ENCODE measurements at places on chromosomes 5 and 9. TPM values are rescaled to one million over a fixed set of nuclear protein-coding genes. Genes with fewer than 3 reads are reported as not detected.
A peak's percentile ranks its signal among the peaks of the same experiment; 100 is the strongest.

SPINK13 gene
- total RNA-seq = not detected

F2R gene
- 221 TPM for total RNA-seq

EQTN gene
- total RNA-seq = not detected

PCDHB13 gene
- not detected for total RNA-seq

BNIP1 gene
- total RNA-seq = 35.9 TPM

OR1L4 gene
- total RNA-seq = not detected

FOXD4L3 gene
- not detected for total RNA-seq

PDGFRB gene
- total RNA-seq = 21.0 TPM

CCL27 gene
- not detected for total RNA-seq

CCT5 gene
- 956 TPM for total RNA-seq

KCNMB1 gene
- not detected for total RNA-seq

DNA sequence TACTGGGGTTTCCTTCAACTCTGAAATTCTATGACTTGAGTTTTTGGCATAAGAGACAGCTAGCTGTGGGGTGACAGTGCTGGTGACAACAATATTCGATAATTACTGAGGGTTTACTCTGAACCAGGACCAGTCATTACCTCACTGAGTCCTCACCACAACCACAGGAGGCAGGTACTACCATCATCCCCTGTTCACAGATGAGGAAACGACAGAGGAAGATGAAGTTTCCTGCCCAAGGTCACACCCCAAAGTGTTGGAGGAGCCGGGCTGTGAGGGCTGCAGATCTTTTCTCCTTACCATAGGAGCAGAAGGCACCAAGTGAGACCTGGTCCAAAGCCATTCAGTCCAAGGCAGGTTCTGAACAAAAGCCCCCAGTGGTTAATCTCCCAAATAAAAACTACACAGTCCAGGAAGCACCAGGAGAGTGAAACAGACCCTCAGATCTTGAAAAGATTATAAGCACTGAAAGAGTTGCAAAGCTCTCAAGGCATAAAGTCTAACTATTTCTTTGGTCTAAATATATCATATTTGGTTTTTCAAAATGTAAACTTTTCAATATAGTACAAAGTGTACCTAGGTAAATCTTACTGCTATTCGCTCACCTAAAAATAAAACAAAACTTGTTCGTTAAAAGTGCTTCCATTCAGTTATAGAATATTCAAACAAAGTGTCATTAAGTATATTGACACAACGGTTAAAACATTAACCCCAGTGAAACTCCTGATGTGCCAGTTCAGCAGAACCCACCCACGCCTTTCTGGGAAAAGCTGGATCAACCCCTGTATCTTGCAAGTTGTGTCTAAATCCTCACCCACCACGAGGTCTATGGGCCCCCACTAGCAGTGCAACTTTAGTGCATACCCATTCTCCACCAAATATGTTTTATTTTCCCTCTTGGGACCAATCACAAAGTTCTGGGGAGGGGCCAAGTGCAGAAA is 82.6 kb upstream of the EQTN start:
- no peak for DNase-seq

DNA sequence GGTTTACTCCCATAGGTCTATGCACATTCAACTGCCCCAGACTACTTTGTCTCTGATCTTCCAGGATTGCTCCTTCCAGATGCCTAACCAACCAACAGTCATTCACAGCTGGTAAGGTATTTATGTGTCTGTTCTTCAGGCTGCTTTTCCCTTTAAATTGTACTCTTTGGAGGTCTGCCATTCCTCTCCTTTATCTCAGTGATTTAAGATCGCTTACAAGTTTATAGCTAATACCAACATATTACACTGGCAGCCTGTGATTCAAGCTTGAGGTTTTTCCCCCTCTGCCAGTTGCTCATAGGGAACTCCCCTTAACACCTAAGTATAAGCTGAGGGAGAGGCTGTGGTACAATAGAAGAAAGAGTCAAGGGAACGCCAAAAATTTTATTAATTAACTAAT is 711.7 kb upstream of the EDIL3 start:
- DNase-seq = no peak

GRCh38 chr5:125501396-125501795 is 755.0 kb upstream of the ZNF608 start:
- DNase-seq = no peak

DNA sequence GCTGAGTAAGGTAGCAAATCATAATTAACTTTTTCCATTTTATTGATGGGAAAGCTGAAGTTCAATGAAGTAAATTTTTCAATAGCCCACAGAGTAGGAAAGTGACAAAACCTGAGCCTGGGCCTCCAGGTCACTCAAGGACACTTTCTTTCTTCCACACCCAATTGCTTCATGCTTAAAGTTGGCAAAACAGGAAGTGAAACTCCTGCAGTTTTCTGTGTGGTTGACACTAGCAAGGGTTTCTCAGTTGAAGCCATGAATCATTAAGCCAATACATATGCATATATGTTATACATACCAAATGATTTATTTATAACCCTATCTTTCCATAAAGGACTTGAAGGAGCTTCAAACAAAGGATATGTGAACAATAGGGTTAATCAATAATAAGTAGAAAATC is 13.9 kb downstream of the TLR4 start:
- DNase-seq = no peak

GRCh38 chr5:1168796-1169195 is 32.6 kb upstream of the SLC6A19 start:
- no peak for DNase-seq

GRCh38 chr9:77750981-77751340 is 102.8 kb upstream of the GNA14 start:
- no peak for DNase-seq

DNA sequence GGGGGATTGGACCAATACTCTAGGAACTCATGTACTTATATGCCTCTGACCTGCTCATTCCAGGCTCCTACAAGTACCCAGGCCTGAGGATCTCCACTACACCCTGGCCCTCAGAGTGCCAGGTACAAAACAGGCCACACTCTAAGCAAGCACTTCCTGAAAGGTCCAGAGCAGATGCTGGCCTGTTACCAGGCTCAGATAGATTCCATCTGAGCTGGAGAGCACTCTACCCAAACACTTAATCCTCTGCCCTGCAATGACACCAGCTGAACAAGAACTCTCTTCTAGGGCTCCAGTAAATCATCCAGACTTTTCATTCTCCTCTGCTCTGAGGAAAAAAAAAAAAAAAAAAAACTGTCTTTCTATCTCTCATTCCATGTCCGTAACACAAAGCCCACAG is 2.9 kb downstream of the P4HA2 start:
- DNase-seq = no peak

- peak; percentile 56 for DNase-seq
These were observed 46.0 kb downstream of the CRB2 start for GRCh38 chr9:123401879-123402513.

GRCh38 chr9:38713426-38713825 is 6.5 kb downstream of the FAM240B start:
- no peak for DNase-seq

- DNase-seq = peak; percentile 3
These were observed 558.1 kb downstream of the NR2F1-AS1 start for GRCh38 chr5:93022796-93023447.

GRCh38 chr5:14168144-14168792 is 25.1 kb downstream of the TRIO start:
- DNase-seq = no peak

DNA sequence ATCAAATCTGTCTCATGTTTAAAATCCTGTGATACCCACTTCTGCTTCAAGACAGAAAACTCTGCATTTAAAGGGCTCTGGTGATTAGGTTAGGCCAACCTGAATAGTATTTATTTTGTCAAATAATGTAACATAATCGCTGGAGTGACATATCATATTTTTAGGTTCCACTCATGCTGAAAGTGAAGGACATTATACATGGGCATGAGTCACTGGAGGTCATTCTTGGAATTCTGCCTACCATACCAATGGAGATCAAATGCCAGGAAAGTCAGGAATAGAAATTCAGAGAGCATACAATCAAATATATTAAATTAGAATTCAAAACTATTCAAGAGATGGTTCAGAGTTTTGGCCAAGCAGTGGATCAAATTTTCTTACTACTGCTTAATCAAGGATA is 97.1 kb upstream of the PRSS3 start:
- no peak for DNase-seq

DNA sequence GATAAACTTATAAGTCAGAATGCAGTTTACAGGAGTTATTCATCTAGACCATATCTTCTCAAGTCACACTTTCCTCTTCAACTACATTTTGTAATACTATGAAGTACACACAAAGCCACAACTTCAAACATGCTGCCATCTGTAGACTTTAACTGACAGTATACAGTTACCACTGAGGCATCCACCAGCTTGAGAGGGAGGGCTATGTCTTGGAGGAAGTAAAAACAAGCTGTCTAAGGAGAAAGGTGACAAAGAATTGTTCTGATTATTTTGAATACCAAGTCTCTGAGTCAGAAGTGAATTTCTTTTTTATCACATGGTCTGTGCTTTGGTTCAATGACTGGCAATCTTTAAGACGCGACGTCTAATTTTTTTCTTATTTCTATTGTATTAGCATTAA is 97.6 kb upstream of the CDH10 start:
- DNase-seq = no peak

DNA sequence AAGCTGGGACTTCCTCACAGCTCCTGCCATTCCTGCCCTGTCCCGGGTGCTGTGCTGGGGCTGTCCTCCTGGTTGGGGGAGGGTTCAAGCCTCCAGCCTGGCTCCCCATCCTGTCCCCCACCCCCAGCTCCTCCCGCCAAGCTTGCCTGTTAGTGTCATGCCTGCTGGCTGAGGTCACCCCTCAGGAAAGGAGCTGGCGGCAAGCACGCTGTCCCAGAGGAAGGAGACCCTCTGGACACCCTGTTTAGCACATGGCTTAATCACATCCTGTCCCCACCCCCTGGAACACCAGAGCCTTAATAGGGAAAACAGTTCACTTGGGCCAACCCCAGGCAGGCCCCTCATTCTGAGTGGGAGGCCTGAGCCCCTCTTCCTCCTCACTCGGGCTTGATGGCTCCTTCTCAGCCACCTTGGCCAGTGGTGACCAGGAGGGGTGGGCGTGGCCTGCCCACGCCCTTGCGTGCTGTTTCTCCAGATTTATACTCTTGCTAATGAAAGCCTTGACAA is 9.2 kb upstream of the PHYHD1 start:
- no peak for DNase-seq

GRCh38 chr9:4973902-4974301 is 11.2 kb upstream of the JAK2 start:
- no peak for DNase-seq

GRCh38 chr9:71368157-71368556 is 246.7 kb upstream of the TRPM3 start:
- peak; percentile 29 for DNase-seq

DNA sequence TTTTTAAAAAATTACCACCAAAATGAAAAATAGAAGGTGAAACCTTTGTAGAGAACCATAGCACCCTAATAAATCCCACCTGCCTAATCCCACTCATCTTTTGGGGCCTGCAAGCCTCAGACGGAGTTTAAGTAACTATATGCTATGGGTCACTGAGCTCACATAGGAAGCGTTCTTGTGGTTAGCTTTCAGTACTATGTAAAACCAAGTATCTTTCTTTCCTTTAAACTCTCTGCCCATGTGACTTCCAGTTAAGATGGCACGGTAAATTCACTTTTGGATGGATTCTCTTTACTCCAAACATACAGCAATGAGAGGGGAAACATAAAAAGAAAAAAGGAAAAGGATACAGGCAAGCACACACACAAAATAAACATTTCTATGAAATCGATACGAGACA is 50.9 kb downstream of the FANCC start:
- DNase-seq = no peak

- peak; percentile 71 for DNase-seq
These were observed 4.8 kb upstream of the ST6GALNAC4 start for GRCh38 chr9:127921557-127922120.

DNA sequence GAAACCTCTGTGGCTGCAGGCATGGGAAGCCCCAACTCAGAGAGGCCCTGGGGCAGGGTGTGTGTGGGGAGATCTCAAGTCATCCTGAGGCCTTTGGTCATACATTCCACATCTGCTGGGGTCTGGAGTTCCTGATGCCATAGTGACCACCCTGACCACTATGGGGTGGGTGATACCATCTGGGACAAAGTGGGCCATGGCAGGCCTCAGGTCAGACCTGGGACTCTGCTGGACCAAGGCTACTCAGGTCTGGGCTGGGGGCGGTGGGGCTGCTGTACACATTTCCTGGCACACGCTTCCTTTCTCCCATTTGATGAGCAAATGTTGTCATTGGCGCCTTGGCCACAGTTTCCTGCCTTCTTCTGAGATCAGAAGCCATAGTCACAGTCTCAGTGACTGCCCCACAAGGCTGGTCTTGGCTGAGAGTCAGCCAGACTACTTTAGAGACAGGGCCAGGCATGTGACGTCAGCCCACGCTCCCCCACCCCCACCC is 15.1 kb upstream of the ACSL6 start:
- no peak for DNase-seq

- DNase-seq = no peak
These were observed 499.1 kb downstream of the NFIB start for GRCh38 chr9:13814647-13815400.

DNA sequence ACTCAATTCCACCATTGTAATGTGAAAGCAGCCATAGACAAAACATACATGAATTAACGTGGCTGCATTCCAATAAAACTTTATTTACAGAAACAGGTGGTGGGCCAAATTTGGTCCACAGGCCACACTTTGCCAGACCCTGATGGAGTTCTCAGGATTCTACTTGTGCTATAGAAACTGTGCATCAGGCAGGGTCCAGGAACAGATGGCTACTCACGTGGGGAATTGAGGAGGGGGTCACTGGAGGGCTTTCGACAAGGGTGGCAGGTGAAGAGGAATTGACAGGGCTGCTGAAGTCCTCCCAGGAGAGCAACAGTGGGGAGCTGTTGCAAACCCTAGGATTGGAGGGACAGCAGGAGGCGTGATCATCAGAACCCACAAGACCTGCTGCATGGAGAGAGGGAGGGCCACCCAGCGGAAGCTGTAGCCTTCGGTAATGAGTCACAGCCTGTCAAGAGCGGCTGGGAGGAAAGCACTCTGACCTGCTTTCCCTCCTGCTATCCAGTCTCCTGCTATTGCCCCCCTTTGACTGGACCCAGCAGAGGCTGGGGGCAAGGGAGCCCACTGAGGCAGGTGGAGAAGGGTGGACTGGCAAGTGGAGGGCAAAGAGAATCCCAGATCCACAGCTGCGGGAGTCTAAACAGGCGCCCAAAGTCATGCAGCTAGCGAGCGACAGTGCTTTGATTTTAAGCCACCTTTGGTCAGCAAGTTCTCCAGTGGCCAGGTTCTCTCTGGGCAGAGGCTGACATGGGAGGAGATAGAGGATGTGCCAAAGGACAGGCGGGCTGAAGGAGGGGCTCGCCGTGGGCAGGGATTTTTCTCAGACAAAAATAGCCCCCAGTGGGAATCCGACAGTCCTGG is 138.3 kb upstream of the SMIM23 start:
- no peak for DNase-seq

GRCh38 chr5:180340856-180341255 is 12.3 kb downstream of the GFPT2 start:
- no peak for DNase-seq

DNA sequence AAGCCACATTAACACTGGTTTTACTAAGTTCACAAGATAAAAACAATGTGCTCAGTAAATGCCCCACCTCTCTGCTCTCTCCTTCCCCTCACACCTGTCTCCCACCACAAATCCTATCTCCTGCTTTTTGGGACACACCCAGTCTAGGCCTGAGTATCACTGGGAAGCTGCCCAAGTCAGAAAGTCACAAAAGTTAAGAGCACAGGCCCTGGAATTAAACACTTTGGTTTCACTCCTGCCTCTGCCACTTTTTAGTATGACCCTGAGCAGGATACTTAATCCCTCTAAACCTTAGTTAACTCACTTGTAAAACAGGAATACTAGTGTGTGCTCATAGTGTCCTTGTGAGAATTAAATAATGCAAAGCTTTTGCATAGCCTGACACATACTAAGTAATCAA is 11.3 kb downstream of the C5 start:
- no peak for DNase-seq

GRCh38 chr9:7121664-7122063 is 363.9 kb downstream of the KDM4C start:
- no peak for DNase-seq
